ENCODE measurements at places on chromosomes 6 and 20. TPM values are rescaled to one million over a fixed set of nuclear protein-coding genes. Genes with fewer than 3 reads are reported as not detected.

DNA sequence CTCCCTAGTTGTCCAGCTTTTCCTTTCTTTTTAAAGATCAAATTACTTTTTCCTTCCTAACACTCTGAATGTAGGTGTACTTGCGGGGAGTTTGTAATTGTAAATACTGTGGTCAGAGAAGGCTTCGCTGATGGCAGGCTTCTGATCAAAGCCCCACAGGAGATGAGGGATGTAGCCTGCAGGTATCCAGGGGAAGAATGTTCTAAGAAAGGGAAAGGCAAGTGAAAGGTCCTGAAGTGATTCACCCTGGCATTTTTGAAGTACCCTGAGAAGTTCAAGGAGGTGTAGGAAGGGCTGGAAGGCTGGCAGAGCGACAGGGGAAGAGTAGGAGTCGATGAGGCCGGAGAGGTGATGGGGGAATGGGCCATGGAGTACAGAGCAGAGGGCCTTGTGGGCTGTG lies 38.2 kb upstream of the CCN6 start:
- no peak for DNase-seq

Gene ULBP3
- total RNA-seq = 6.2 TPM

Gene TFAP2B
- not detected for total RNA-seq

- no peak for DNase-seq
These were observed 241.2 kb downstream of the UST start for GRCh38 chr6:148987982-148988381.

GRCh38 chr6:166533205-166533824 lies 53.2 kb downstream of the RAMACL start:
- DNase-seq = no peak

Gene MAFB
- 11.1 TPM for total RNA-seq

DNA sequence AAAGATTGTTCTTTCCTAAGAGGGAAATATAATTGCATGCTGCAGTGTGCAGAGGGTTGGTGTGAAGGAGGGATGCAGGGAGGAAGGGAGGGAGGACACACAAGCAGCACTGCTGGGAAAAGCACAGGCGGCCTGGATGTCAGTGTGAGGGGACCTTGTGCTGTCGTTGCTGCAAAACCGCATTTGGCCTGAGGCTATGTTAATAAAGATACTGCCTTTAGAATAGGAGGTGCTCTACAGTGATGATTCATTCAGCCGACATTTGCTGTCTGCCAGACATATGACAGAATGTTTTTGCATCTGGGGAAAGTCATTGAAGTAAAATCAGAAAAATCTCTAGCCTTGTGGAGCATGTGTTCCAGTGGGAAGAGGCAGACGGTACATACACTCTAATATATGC lies 50.5 kb upstream of the TRIM26 start:
- no peak for DNase-seq

DNA sequence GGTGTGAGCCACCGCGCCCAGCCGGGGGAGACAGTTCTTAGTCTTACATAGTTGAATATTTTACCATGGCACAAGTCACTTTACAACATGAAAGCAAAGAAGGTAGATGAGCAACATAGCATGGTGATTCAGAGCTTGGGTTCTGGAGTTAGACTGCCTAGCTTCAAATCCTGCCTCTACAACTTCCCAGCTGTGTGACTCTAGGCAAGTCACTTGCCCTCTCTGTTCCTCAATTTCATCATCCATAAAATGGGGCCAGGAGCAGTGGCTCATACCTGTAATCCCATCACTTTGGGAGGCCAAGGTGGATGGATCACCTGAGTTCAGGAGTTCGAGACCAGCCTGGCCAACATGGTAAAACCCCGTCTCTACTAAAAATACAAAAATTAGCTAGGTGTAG lies 26.3 kb downstream of the HCK start:
- DNase-seq = no peak

Gene FGD2
- total RNA-seq = 2.0 TPM

Gene ABT1
- total RNA-seq = 10.9 TPM

Gene DNMT3B
- 4.8 TPM for total RNA-seq

DNA sequence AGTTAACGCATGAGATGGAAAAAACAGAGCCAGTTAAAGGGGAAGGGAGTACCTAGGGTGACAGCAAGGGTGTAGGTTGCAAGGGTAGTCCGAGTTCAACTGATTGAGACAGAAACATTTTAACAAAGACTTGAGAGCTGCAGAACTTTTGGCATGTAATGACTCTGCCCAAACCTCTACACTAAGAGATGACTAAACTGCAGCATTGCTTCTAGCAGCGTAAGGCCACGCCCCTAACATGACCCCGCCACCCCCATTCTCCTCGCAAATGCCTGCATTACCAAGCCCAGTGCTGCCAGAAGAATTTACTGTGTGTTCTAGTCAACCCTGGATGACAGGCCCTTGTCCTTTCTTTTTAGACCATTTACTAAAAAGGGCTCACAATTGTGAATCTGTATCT lies 6.3 kb upstream of the HINT3 start:
- DNase-seq = no peak

Gene C6orf47
- 16.2 TPM for total RNA-seq

DNA sequence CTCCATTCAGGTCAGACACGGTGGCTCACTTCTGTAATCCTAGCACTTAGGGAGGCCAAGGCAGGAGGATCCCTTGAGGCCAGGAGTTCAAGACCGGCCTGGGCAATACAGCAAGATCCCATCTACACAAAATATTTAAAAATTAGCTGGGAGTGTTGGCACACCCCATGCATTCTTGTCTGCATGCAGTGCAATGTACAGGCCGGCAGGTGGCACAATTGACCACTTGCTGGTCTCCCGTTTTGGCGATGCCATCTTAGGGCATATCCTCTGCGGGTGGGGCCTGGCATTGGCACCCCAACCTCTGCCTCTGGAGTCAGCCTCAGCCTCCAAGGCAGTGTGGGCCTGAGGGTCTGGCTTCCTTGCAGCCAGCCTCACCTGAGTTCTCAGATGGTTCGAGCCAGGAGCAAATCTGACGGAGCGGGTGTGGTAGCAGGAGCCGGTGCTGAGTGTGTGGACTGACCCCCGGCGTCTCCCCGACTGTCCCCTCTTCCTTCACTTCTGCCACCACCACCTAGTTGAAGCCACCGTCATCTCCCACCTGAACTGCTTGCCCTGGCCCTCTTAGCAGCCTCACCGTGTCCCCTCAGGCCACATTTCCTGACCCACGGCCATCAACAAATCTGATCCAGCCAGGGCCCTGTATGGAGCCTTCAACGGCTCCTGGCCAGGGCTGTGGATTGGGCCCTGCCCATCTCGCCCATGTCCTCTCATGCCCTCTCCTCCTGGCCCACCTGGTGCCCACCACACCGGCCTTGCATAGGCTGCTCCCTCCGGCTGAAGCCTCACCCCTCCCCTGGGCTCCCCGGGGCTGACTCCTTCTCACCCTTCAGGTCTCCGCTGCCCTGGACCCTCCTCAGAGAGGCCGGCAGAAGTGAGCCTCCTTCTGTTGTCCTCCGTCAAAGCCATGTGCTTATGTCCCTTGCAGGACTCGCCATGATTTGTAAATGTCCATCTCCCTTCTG lies 44.0 kb downstream of the EFCAB8 start:
- DNase-seq = peak; percentile 7

GRCh38 chr20:19374216-19374615 lies 161.8 kb downstream of the SLC24A3 start:
- DNase-seq = no peak

DNA sequence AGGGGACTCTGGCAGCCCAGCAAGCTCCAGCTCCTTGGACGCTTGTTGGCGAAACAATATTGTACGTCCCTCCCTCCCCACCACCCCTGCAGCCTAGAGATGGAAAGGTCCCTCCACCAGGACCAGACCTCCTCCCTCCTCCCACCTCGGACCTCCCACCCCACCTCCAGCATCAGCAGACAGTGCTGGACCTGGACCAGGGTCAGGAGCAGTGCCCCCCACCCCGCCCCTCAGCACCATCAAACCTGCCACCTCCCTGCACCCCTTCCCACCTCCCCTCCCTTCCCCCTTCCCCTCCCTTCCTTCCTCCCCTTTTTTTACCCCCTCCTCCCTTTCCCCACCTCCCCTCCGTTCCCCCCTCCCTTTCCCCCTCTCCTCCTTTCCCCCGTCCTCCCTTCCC lies 98.4 kb downstream of the TAF4 start:
- no peak for DNase-seq

Gene CSE1L
- 173 TPM for total RNA-seq

Gene MYT1
- total RNA-seq = 5.9 TPM

GRCh38 chr20:45817376-45818194 lies 5.1 kb downstream of the UBE2C start:
- DNase-seq = no peak

- DNase-seq = no peak
These were observed 35.2 kb upstream of the EPHA7 start for GRCh38 chr6:93454533-93454932.

GRCh38 chr6:4904461-4905025 lies 99.3 kb downstream of the RPP40 start:
- no peak for DNase-seq

Gene ELMO2
- total RNA-seq = 55.1 TPM

Gene DEF6
- total RNA-seq = 0.47 TPM

Gene AIG1
- 35.7 TPM for total RNA-seq

Gene LY6G6D
- total RNA-seq = not detected

Gene ANKRD6
- 33.8 TPM for total RNA-seq

Gene FAM50B
- 20.6 TPM for total RNA-seq

GRCh38 chr6:54099225-54099624 lies 12.0 kb upstream of the MLIP start:
- no peak for DNase-seq

Gene BAK1
- total RNA-seq = 3.7 TPM

Gene POPDC3
- total RNA-seq = not detected

DNA sequence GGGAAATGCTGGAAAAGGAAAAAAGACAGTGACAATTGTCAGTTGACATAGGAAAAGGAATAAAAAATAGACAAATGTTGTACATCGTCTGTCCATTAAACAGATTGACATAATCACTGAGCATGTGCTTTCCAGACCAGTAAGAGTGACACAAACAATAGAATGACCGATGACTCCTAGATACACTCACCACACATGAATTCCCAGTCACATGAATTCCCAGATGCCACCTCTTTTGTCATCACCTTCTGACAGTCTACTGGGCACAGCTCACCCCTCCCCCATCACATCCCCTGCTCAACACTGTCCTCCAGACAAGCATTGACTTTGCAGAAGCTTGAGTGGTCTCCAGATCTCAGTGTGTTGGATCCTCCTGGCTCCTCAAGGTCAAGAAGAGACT lies 25.9 kb downstream of the POM121L2 start:
- DNase-seq = no peak

Gene FOXF2
- 1.2 TPM for total RNA-seq

Data from occipital lobe (tissue), 3 donors.